ENCODE measurements at places on chromosomes 3 and 15.

GRCh38 chr15:84552896-84553295 is 47.9 kb upstream of the ZSCAN2 start:
- no peak for DNase-seq

GRCh38 chr15:24772266-24772665 is 96.7 kb downstream of the NPAP1 start:
- no peak for DNase-seq

DNA sequence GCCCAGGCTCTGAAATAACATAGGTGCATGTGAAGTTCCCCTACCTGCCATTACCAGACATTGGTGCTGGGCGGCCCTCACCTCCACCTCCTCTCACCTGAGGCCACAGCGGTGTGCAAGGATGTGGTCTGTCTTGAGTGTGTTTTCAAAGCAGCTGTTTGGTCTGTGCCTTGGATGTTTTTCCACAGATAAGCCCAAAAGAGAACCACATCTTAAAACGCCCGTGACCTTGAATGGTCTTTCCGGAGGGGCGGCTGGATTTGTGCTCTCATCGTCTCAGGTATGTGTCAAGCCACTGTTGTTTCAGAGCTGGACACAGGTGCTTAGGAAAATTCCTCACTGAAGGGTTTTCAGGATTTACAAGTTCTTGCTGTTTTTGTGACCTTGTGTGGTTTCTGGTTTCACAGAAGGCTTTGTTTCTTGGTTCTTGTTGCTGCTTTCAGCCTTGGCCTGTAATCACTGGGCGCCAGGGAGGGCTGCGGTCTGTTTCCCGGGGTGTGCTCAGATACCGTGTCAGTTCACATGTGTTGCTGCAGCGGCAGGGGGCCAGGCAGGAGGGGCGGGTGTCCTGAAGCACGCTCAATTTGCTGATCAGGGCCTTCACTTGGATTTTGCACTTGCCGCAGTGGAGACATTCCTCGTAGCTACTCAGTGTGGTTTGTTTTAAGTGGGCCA is 128.4 kb downstream of the IGF1R start:
- DNase-seq: peak; percentile 11

DNA sequence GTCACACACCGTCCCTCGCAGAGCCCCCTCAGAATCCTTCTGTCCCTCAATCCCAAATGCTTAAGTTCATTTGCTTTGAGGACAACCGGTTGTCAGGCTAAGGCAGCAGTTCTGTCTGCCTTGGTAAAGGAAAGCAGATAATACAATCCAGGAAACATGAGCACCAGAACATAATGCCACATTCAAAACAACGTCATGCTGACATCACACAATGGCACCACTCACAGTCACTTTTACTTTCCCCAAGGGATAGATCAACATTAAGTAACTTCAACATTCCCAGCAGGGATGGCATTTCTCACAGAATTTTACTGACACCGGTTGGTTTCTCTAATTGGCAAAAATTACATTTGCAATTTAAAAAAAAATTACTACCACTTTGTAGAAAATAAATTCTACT is 74.6 kb upstream of the PSMD6 start:
- DNase-seq: no peak

DNA sequence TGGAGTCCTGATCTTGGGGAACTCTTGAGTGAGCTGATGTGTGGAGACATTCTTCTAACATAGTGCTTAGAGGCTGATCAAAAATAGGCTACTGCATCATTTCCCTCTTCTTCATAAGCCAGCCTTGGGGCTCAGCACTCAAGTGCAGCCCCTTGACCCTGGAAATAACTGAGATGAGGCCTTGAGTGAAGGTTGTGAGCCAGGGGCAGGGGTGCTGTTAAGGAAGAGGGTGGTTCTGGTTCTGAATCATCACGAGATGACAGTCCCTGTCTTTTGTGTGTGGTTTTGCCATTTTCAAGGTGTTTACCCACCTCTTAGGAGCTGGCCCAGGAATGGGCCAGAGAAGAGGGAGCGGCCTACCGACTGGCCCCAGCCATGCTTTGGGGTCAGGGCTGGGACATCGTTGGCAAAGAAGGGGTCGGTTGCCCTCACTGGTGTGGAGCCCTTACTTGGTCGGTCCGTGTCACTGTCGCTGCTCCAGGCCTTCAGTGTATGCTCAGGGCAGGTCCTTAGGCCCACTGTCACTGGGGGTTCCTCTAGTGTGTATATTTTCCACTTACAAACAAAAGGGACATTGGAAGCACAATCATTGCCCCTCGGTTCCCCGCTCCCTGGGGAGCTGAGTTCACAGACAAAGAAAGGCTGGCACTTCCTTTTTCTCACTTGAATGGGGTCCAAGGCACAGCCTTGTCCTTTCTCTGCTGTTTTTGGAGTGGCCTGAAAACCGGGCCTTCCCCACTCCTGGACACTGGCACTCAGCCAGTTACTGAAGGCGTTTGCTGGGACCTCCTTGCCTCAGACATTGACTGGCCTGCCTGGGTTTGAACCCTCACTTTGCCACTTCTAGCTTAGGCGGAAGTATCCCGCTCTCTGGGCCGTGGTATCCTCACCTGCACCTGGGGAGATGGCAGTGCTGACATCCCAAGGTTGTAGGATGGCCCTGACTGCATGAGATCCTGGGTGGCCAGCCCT is 46.6 kb downstream of the SLC6A6 start:
- no peak for DNase-seq

GRCh38 chr15:26702381-26702780 is 70.5 kb downstream of the GABRB3 start:
- no peak for DNase-seq

GRCh38 chr15:77580996-77581682 is 51.6 kb downstream of the LINGO1 start:
- no peak for DNase-seq

DNA sequence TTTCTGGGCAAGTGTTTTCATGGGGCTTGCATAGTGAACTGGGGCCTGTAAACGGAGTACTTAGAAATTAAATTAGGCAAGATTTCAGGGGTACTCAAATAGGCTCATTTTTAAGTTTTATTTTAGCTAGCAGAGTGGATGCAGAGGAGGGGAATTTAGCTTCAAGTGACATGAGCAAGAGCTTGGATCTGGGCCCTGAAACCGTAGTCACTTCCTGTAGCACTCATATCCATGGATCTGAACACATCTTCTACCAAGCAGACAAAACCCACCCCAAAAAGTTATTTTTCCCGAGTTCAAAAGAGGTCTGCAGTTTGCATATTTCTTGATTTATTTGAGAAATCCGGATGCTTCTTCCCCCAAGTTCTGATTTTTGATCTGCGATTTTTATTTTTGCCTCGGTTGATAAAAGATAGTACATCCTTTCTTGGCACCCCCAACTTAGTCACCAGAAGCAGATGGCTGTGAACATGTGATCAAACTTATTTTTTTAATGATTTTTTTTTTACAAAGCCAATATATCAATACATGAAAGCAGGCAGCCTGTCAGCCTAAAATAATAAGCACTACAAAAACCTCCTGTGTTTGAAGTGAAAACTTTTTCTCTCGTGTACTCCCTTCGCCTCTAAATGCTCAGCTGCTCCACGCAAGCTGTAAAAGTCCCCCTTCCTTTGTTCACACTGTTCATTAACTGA is 36.6 kb upstream of the STT3B start:
- DNase-seq: no peak

DNA sequence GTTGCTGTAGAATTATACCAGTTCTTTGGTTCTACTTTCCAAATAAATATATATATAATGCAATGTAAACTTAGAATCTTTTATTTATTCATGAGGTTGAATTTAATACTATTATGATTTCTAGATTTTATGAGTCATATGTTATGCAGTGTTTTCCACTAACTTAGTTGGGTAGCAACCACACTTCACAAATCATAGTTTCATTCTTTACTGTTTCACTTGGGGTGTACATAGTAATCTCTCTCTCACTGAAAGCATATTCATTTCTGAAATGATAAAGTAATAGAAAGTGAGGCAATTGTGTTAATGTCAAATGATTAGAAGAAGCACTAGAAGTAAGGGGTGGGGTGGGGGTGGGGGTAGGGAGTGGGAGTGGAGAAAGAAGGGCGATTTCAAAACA is 52.6 kb downstream of the IQCH start:
- DNase-seq: no peak

DNA sequence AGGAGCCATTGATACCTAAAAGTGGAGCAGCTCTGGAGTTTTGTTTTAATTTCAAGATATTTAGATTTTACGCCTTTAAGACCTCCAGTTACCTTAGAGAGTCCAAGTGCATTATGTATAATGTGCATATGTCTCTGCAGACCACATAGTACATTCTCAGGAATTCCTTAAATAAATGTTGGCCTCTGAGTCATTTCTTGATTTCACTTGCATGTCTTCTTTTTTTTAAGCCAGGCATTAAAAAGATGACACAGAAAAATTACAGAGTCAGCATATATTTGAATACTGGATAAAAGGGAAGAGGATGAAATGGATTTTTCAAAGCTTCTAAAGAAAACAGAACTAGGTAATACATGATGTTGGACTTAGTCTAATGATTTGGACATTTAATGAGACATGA is 125.2 kb downstream of the TMCO5A start:
- no peak for DNase-seq

DNA sequence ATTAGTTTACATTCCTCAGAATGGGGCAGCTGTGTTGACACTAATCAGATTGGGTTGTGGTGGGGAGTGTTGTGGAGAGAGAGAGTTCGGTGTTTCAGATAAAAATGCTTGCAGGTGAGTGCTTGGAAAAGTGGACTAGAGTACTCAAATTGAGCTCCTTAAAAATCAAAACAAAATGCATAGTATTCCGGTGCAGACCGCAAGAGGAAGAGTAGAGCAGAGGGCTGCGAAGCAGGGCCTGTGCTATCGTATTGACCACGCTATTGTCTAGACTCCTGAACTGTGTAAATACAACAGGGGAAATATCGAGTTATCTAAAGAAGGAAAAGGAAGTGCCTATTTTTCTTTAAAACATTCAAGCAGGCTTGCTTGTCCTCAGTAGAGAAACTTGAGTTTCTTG is 159.5 kb downstream of the TP63 start:
- DNase-seq: no peak

DNA sequence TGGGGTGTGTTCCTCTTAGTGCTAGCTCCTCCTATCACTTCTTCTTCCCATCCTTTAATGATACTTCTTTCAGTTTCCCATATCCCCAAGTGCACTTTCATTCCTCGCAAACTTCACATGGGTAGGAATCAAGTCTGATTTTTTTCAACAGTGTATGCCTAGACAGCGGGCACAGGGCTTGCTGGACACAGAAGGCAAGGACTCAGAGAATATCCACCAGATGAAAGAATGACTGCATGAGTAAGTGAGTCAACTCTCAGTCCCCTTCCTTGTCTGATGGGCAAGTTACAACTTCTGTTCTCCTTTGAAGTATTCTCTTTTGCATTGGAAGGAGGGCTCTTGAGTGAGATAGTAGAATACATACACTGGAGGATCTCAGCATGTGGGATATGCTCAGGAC is 3.1 kb upstream of the SQOR start:
- no peak for DNase-seq

All from CD4-positive, alpha-beta T cell treated with Interferon alpha-2 for 1 hour (primary cell).